HCT116 (cell line): ENCODE measurements at places on chromosomes 16 and 17. TPM values are rescaled to one million over a fixed set of nuclear protein-coding genes. Genes with fewer than 3 reads are reported as not detected.

GRCh38 chr17:61209525-61209924 is 190.1 kb upstream of the TBX2 start:
- DNase-seq: no peak

DNA sequence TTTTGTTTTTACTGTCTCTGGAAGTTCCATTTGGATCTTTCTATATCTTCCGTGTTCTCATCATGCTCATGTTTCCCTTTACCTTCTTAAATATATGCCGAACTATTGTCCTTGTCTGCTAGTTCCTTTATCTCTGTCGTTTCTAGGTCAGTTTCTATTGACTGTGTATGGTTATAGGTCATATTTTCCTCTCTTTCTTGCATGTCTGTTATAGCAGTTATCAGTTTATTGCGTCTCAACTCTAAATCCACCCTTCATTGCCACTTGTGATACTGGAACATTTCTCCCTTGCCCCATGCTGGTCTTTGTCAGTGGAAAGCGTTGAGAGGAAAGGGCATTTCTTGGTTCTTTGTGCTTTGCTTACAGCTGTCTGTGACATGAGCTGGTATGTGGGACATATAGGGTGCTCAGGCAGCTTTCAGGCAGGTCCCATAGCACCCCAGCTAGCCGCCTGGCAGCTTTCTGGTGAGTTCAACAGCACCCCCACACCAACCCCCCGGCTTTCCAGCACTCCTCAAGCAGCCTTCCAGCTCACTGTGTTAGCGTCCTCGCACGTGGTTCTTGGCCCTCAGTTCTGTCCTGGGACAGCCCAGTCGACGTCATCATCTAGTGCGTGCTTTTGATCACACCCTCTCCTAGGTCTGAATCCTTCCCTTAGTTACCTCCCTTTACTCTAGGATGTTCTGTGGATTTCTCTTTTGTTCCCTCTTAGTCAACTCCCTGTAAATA is 15.4 kb upstream of the DNASE1 start:
- no peak for DNase-seq

GRCh38 chr17:15278924-15279477 is 13.9 kb upstream of the PMP22 start:
- no peak for DNase-seq

GRCh38 chr16:27222249-27223225 is 19.2 kb downstream of the KDM8 start:
- DNase-seq: no peak

GRCh38 chr17:7673239-7673638 is 14.1 kb downstream of the TP53 start:
- no peak for DNase-seq

DNA sequence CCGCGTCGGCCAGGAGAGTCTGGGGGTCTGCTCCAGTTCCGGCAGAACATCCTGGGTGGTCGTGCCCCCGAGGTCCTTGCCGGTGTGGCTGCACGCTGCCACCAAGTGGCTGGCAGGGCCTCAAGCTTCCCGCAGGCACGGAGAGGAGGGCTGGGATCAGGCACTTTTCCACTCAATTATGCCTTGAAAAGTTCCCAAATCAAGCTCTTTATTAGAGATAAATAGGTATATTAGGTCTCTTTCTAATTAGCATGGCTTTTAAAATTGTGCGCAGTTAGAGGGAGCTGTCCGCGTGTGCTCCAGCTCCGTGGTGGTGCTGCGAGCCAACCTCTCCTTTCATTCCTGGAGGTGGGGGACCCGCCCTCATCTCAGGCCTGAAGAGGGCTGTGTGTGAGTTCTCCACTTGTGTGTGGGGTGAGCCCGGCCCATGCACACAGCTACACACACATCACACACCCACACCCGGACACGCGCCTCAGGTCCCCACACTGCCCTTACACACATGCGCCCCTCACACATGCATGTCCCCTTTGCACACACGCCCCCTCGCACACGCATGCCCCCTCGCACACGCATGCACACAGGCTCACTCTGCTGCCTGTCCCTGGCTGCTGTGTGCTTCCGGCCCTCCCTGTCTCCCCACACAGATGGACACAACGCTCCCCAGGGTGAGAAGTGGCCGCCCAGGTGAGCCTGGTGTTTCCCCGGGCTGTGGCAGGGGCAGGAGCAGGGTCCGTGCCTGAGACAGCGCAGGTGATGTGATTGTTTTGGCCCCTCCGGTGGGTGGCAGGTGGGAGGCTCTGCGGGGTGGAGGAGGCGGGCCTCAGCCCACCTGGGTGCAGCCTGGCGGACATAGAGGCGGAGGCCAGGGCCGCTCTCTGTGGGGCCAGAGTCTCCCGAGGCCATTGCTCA is 28.8 kb downstream of the CACNA1H start:
- no peak for DNase-seq

- DNase-seq: peak; percentile 47
Measured at GRCh38 chr17:74736513-74737298, at the start of gene RAB37. RAB37 (plus strand) TSS chr17:74737256; CDS start chr17:74737273, 17 bp downstream.

- DNase-seq: no peak
Measured at GRCh38 chr16:88948781-88949490, 28.1 kb downstream of the CBFA2T3 start.

DNA sequence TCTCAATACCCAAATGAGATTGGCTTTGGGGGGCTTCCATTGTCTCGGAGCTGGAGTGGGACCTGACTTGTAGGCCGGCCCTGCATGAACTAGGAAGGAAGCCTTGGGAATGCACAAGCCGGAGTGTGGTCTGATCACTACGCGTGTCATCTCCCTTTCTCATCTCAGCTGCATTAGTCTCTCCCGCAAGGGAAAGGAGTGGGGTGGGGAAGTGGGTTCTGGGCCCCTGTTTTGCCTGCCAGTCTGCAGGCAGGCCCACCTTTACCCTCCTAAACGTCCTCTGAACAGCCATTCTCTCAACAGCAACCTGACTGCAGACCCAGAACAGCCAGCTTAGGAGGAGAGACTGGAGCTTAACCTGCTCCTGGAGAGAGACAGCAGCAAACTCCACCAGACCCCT is 11.4 kb upstream of the DNAI2 start:
- no peak for DNase-seq

GRCh38 chr17:61863801-61864126 is 436 bp upstream of the BRIP1 start:
- no peak for DNase-seq

GRCh38 chr17:69858460-69858859 is 216.6 kb upstream of the KCNJ16 start:
- DNase-seq: no peak

Gene CCL4
- total RNA-seq: 1.2 TPM

Gene HNF1B
- total RNA-seq: 3.6 TPM

Gene PKMYT1
- 104 TPM for total RNA-seq

Gene COTL1
- total RNA-seq: 276 TPM
